ENCODE measurements at places on chromosomes 5 and 9.

- no peak overlapping the region for H3K27ac ChIP-seq
- H3K27me3 ChIP-seq = no peaks in the 10 kb centered on the region
- peaks cover 3% of the 10 kb centered on the region for H3K36me3 ChIP-seq
- no peak for DNase-seq
- peaks cover 20% of the 10 kb centered on the region for H3K4me1 ChIP-seq
- no peak overlapping the region for H3K4me3 ChIP-seq
These were observed 58.6 kb downstream of the THBS4 start for GRCh38 chr5:80093796-80094195.

DNA sequence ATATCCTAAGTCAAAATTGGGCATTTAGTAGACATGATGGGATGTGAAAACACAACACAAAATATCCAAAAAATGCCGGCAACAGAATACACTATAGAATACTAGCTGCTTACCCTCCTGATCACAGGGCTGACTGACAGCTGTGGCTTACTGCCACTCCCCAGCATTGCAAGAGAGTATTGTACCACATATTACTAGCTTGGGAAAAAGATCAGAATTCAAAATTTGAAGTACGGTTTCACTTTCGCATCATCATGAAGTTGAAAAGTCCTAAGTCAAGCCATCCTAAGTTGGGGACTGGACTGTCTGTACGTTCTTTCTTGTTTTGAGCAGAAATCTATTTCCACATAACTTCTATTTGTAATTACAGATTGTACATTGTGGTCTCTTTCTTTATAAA is 851.4 kb downstream of the MAT2B start:
- H3K4me1 ChIP-seq = no peaks in the 10 kb centered on the region
- DNase-seq = no peak
- H3K4me3 ChIP-seq = no peak overlapping the region
- H3K36me3 ChIP-seq = no peaks in the 10 kb centered on the region
- H3K27me3 ChIP-seq = no peaks in the 10 kb centered on the region
- H3K27ac ChIP-seq = no peak overlapping the region

DNA sequence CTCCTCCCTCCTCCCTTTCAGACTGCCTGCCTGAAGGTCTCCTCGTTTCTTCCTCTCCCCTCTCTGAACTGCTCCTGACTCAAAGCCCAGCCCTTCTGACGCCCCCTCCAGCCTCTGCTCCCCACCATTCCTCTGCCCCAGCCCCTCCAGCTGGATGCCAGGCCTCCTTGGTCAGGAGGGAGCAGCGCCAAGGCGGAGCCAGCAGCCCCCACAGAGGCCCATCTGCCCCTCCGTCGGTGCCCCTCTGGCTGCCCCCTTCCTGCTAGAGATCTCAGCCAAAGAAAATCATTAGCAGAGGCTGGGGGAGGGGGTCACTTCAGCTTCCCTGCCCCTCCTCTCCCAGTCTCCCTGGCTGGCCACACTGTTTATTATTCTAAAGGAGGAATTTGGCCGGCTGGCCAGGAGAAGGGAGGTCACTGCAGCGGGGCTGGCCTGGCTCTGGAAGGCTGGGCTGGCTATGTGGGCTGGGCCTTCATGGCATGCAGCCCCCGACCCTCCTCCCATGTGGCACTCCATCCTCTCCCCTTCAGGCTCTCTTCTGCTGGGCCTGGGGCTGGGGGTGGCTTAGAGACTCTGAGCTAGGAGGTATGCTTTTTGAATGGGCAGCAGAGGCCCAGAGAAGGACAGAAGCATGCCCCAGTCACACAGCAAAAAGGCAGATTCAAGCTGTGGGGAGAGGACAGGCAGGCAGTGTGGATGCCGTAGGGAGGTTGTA is 16.9 kb downstream of the PDGFRB start:
- H3K4me3 ChIP-seq = no peak overlapping the region
- DNase-seq = no peak
- no peak overlapping the region for H3K27ac ChIP-seq
- no peaks in the 10 kb centered on the region for H3K27me3 ChIP-seq
- no peaks in the 10 kb centered on the region for H3K4me1 ChIP-seq
- H3K36me3 ChIP-seq = no peaks in the 10 kb centered on the region

- H3K27me3 ChIP-seq = peaks cover 17% of the 10 kb centered on the region
- H3K36me3 ChIP-seq = no peaks in the 10 kb centered on the region
- H3K4me1 ChIP-seq = no peaks in the 10 kb centered on the region
- H3K27ac ChIP-seq = no peak overlapping the region
These were observed 49.7 kb downstream of the OLFM1 start for GRCh38 chr9:135136991-135137832.

DNA sequence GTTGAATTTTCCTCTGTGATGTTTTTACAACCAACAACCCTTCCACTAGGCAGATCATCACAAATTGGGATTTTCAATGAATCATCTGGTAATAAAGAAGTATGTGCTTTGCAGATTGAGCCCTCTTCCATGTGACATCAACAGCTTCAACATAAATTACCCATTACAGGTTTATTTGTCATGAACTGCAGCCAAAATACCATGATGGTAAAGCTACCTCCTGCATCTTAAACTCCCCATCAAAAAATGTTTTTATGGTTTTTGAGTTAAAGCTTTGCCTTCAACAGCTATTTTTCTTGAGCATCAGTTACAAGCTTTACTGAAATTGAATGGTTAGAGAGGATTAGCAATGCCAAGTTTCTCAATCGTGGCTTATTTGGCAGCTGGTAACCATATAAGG is 211.4 kb upstream of the TUSC1 start:
- H3K36me3 ChIP-seq = no peaks in the 10 kb centered on the region
- no peaks in the 10 kb centered on the region for H3K27me3 ChIP-seq
- H3K4me3 ChIP-seq = no peak overlapping the region
- H3K4me1 ChIP-seq = no peaks in the 10 kb centered on the region
- no peak overlapping the region for H3K27ac ChIP-seq

DNA sequence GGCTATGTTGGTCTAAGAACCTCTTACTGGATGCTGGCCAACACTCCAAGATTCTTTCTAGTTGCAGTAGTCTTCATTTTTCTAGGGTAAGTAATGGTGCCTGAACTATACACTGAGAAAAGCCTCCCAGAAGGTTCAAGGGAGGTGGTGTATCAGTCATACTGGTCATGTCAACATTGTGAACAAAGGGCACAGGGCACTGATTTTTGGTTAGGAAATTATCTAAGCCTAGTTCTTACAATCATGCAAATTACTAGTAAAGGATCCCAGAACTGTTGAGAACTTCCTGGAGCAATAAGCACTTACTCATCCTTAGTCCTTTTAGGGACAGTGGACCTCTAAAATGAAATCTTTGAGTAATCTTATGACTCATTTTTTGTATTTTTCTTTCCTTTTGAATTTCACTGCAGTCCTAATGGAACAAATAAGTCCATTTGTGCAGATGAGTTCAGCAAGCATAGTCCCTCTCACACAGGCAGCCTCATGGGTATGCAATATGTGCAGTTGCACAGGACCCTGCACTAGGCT is 21.1 kb upstream of the CDC42SE2 start:
- H3K4me1 ChIP-seq = peaks cover 16% of the 10 kb centered on the region
- no peak overlapping the region for H3K4me3 ChIP-seq
- no peak overlapping the region for H3K27ac ChIP-seq
- no peaks in the 10 kb centered on the region for H3K27me3 ChIP-seq

DNA sequence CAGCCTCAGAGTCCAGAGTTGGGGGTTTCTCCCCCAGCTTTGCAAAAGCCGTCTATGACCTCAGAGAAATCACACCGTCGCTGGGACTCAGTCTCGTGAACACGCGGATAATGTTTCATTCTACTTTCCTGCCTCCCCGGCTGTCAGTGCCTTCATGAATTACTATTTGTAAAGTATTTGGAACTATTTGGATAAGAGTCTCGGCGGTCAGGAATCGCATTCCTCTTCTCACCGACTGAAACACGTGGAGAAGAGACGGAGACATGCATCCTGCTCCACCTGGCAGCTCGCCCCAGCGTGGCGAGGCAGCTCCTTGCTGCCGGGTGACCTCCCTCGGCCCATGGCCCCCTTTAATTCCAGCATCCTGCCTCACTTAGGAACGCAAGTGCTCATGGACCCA is 23.9 kb downstream of the IRX2 start:
- no peak for DNase-seq
- H3K4me3 ChIP-seq = no peak overlapping the region
- H3K4me1 ChIP-seq = no peaks in the 10 kb centered on the region
- H3K27ac ChIP-seq = no peak overlapping the region
- no peaks in the 10 kb centered on the region for H3K27me3 ChIP-seq

DNA sequence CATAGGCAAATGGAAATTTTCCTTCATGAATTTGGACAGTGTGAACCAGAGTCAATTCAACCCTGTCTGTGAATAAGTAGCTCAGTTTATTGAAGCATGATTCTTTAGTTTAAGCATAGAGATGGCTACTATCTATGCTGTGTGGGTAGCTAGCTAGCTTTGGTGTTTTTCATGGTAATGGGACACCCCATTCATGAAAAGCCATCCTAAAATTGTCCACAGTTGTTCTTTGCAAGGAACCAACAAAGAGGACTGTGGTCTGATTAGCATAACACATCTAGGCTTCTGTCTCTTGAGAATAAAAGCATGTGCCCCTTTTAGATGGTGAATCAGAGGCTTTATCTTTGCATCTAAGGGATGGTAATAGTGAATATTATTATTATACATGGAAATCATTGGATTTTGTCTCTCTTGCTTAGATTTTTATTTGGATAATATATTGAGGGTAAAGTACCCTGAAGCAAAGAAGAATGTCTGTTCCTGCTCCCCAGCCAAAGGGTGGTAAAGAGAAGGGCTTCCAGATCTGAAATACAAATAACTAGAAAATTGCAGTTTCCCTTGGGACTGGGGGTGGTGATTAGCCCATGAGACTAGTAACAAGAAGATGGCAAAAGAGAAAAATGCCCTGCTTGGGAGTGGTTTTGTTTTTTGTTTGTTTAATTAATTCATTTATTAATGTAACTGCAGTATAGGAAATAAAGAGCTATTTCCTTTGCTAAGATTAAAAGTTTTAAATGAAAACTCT is 624.2 kb upstream of the ZNF608 start:
- H3K4me3 ChIP-seq = no peak overlapping the region
- H3K4me1 ChIP-seq = no peaks in the 10 kb centered on the region
- H3K27ac ChIP-seq = no peak overlapping the region
- no peaks in the 10 kb centered on the region for H3K27me3 ChIP-seq

- H3K4me1 ChIP-seq = peaks cover 3% of the 10 kb centered on the region
- DNase-seq = no peak
- H3K27ac ChIP-seq = no peak overlapping the region
These were observed 109.4 kb downstream of the FEM1C start for GRCh38 chr5:115435065-115435777.

DNA sequence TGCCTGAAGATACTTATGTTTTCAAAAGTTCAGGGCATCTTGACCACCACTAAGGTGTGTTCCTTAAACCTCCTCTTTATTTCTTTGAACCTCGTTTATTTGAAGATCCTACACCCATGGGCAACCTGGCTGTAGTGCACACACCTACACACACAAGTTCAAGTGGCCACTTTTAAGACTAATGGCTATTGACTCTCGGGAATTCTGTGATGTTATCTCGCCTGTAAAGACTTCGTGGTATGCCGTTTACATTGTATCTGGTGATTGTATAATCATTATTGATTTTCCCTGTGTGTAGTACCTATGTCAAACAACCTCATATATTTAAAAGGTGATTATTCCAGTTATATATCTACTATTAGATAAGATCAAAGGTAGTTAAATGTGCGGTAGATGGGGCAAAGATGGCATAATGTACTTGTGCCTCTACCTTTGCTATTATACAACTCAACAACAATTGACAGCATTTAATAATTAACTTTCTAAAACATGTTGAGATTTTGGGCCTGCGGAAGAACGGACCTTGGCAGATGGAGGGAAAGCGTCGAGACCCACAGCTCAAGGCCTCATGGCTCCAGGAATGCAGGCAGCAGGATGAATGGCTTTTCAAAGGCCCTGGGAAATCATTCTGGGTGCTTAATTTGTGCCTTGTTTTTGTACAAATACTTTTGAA is 51.4 kb upstream of the IRX2 start:
- no peak overlapping the region for H3K4me3 ChIP-seq
- no peak overlapping the region for H3K27ac ChIP-seq
- H3K4me1 ChIP-seq = no peaks in the 10 kb centered on the region
- no peak for DNase-seq

GRCh38 chr5:126129431-126129830 is 293.8 kb upstream of the GRAMD2B start:
- DNase-seq = no peak
- H3K36me3 ChIP-seq = no peaks in the 10 kb centered on the region
- no peak overlapping the region for H3K27ac ChIP-seq
- H3K4me1 ChIP-seq = no peaks in the 10 kb centered on the region

DNA sequence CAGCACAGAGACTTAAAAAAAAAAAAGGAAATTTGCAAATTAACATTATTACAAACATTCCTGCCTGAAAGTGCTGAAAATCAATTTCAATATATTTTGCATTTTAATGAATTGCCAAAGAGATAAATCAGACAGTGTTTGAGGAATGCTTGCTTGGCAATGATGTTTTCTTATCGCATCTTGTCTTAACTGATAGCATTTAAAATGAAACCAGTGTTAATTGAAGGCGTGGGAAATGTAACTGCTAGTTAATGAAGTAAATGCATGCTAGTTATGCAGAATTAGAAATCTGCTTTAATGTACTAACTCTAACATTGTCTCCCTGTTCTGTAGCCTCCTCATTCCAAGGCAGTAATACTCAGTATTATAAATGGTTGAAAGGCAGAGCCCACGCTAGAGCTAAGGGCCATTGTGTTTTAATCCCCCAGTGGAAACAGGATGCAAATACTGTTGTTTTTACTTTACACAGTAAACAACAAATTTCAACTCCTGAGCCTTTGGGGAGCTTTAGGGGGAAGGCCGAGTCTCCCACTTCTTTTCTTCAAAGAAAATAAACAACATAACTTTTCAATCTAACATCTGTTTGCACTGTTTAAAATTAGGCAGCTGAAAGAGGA is 586.9 kb downstream of the TLE4 start:
- DNase-seq = no peak
- peaks cover 11% of the 10 kb centered on the region for H3K27me3 ChIP-seq
- H3K4me1 ChIP-seq = no peaks in the 10 kb centered on the region
- H3K27ac ChIP-seq = no peak overlapping the region

DNA sequence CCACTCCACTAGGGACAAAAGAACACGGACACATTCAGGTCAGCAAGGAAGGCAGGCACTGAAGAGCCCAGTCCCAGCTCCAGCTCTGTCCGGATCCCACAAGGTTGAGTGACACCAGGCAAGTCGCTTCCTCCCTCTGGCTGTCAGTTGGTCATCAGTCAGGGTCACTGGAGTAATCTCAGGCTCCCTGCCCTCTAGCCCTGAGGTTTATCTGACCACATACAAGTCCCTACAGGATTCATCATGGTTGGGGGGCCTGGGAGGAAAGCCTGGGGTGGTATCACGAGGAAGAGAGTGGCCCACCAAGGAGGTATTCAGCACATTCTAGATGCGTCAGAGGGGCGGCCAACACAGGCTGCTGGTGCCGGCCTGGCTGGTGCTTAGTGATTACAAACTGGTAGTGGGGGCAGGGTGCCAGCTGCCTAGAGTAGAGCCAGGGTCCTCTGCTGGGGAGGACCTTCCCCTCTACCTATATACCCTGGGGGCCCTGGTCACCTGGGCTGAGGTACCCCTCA is 81.5 kb downstream of the SHB start:
- H3K36me3 ChIP-seq = no peaks in the 10 kb centered on the region
- no peak overlapping the region for H3K4me3 ChIP-seq
- no peaks in the 10 kb centered on the region for H3K4me1 ChIP-seq
- no peak for DNase-seq
- no peaks in the 10 kb centered on the region for H3K27me3 ChIP-seq

All from activated naive CD4-positive, alpha-beta T cell treated with anti-CD3 and anti-CD28 coated beads for 36 hours (primary cell).